ENCODE measurements at places on chromosomes 1 and 21.
A peak's percentile ranks its signal among the peaks of the same experiment; 100 is the strongest.

GRCh38 chr1:22071511-22071910, 19.0 kb downstream of the CDC42 start:
- no peak overlapping the region for H3K27ac ChIP-seq
- no peaks in the 10 kb centered on the region for H3K27me3 ChIP-seq
- H3K4me3 ChIP-seq = no peak overlapping the region
- H3K4me1 ChIP-seq = peaks cover 2% of the 10 kb centered on the region
- no peak for DNase-seq

DNA sequence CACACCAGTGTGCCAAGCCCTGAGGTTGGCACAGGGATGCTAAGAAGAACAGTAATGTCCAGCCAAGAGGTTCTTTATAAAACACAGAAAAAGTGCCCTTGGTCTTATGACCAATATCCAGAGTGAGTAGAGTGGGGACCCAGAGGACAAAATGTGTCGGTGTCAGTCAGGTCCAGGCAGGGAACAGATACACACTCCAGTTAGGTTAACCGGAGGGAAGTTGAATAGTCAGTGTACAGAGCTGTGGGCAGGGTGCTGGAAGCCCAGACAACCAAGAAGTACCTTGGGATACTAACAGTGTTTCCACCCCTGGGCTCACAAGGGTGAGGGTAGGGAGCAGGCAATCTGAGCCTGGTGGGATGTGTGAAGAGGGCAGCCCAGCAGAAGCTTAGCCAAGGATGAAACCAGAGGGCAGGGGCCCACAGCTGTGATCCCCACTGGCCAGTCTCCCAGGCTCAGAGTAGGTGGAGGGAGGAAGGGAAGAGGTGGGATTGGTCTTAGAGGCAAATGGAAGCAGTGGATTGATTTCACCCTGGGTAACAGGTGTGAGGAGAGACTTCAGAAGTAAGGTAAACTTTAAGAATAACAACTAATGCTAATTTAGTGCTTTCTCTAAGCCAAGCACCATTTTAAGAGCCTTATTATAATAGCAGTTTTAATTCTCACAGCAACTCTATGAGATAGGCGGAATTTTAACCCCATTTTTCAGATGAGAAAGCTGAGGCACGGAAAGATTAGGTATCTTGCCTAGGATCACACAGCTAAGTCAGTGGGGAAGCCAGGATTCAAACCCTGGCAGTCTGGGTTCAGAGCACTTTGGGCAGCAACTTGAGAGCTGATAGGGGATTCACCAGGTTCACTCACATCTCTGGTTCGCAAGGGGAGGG, 143.4 kb upstream of the HOOK1 start:
- no peaks in the 10 kb centered on the region for H3K36me3 ChIP-seq
- H3K27ac ChIP-seq = peak overlapping the region; percentile 42
- DNase-seq = no peak
- peaks cover 11% of the 10 kb centered on the region for H3K4me1 ChIP-seq
- H3K27me3 ChIP-seq = no peaks in the 10 kb centered on the region

GRCh38 chr21:46454142-46454541, 4.5 kb upstream of the DIP2A start:
- peaks cover 37% of the 10 kb centered on the region for H3K36me3 ChIP-seq
- no peak overlapping the region for H3K4me3 ChIP-seq
- no peak overlapping the region for H3K27ac ChIP-seq
- no peaks in the 10 kb centered on the region for H3K27me3 ChIP-seq
- peaks cover 5% of the 10 kb centered on the region for H3K4me1 ChIP-seq
- DNase-seq = no peak

DNA sequence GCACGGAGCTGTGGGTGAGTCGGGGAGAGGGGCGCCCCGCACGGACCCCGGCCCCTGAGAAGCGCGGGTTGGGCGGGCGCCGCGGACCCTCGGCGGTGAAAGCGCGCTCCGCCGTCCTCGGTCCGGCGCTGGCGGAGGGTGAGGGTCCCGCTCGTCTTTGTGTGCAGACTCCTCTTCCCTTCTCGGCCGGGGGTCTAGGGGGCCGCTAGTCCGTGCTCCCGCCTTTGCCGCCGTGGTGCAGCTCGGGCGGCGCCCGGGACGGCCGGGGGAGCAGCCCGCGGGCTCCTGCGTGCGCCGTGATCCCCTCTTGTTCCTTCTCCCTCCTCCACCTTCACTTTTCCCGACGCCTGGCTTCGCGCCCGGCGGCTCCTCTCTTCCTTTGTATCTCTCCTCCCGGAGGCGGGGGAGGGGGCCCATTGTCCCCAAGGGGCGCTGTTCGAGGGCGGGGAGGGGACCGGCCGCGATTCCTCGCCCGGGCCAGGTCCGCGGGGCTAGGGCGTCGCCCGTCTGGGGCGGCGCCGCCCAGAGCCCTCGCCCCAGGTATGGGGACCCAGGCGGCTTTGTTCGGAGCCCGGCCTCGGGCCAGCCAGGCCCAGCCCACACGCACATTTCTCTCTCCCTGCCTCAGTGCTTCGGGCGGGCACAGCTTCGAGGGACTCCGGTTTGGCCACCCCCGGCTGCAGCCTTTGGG, 519 bp downstream of the FNBP1L start:
- peak overlapping the region; percentile 92 for H3K4me3 ChIP-seq
- no peaks in the 10 kb centered on the region for H3K27me3 ChIP-seq
- DNase-seq = peak; percentile 68
- no peaks in the 10 kb centered on the region for H3K36me3 ChIP-seq
- H3K4me1 ChIP-seq = no peaks in the 10 kb centered on the region
- peak overlapping the region; percentile 93 for H3K27ac ChIP-seq

DNA sequence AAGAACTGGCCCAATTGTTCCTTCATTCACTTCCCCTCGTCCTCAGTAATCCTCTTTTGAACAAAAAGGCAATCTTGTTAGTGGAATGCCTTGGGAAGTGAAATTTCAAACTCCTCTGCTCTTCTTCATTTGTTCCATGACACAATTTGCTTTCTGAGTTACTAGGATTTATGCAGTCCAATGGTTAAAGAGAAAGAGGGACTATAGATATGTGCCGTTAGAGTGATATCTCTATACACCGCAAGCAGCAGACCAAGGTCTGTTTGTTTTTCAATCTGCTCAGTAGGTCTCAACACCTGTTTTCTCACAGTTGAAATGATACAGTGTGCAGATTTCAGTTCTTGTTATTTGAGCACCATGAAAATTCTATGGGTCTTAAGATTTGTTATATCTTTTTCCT, 244.0 kb downstream of the DNM3 start:
- DNase-seq = peak; percentile 18
- H3K27ac ChIP-seq = peak overlapping the region; percentile 50
- no peaks in the 10 kb centered on the region for H3K36me3 ChIP-seq

DNA sequence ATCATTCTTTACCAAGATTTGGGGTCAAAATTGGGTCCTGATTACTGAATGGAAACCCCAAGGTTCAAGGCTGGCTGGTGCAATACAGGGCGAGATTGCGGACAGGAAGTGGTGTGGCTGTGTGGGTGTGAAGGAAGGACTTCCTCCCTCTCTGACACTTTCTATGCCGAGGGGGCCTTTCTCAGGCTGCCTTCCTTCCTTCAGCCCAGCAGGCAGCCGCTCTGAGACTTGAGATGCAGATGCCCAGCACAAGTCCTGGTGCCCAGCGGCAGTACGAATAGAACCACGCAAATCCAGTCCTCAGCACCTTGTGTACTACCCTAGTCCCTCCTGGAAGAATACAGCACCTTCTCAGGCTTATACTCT, 16.3 kb downstream of the BATF3 start:
- no peak for DNase-seq
- no peaks in the 10 kb centered on the region for H3K36me3 ChIP-seq
- H3K27ac ChIP-seq = no peak overlapping the region
- no peaks in the 10 kb centered on the region for H3K27me3 ChIP-seq
- peaks cover 1% of the 10 kb centered on the region for H3K4me1 ChIP-seq

DNA sequence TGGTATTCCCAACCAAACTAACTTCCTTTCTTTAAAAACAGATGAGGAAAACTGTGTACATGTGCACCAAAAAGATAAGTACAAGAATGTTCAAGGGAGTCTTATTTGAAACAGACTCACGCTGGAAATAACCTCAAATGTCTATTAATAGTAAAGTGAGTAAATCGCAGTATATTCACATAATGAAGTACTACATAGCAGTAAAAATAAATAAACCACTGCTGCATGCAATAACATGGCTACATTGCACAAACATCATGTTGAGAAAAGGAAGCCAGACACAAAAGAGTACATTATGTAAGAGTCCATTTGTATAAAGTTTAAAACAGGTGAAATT, 5.2 kb upstream of the DENND2D start:
- no peaks in the 10 kb centered on the region for H3K36me3 ChIP-seq
- H3K27ac ChIP-seq = no peak overlapping the region
- no peaks in the 10 kb centered on the region for H3K27me3 ChIP-seq
- no peak for DNase-seq

GRCh38 chr1:103156966-103157365, 48.6 kb upstream of the COL11A1 start:
- H3K36me3 ChIP-seq = no peaks in the 10 kb centered on the region
- H3K4me1 ChIP-seq = no peaks in the 10 kb centered on the region
- no peak for DNase-seq
- no peaks in the 10 kb centered on the region for H3K27me3 ChIP-seq
- H3K27ac ChIP-seq = no peak overlapping the region
